ENCODE measurements at places on chromosomes 3 and 15.
A peak's percentile ranks its signal among the peaks of the same experiment; 100 is the strongest.

DNA sequence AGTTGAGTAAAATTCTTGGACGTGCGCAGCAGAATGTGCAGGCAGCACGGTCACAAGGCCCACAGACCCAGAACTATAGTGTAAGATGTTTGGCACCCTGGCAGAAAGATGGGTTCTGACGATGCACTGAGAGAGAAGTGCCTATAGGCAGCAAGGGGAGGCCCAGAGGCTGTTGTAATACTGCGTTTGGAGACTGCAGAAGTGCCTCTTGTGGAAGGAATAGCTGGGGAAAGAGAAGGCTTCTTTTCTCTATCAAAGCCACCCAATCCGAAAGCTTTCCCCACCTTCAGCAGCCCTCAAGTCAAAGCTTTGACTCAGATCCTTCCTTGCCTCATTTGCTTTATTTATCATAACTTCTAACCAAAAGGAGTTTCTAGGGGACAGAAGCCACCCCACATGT lies 5.2 kb upstream of the SIN3A start:
- DNase-seq = peak; percentile 30

- DNase-seq = no peak
These were observed 55.8 kb downstream of the SLC41A3 start for GRCh38 chr3:126028096-126028495.

GRCh38 chr3:195596765-195597171 lies 13.0 kb upstream of the APOD start:
- DNase-seq = no peak

DNA sequence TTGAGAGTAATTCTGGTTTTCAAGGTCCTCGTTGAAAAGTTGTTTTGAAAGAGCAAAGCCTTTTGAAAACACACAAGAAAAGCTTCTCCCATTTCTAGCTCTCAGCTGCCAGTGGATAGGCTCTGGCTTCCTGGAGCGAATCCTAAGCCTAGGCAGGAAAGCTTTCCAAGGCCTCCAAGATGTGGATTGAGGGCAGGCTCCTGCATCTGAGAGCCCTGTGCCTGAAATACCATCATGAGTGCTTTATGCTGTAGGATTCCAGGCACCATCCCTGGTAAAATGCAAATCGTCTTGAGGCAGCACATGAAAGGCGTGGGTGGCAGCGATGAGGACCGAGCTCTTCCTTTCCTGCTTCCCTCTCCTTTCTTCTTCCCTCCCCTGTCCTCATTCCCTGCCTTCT lies 60.7 kb upstream of the CORO2B start:
- DNase-seq = peak; percentile 53

GRCh38 chr3:15217011-15217671 lies 11.1 kb downstream of the CAPN7 start:
- no peak for DNase-seq

DNA sequence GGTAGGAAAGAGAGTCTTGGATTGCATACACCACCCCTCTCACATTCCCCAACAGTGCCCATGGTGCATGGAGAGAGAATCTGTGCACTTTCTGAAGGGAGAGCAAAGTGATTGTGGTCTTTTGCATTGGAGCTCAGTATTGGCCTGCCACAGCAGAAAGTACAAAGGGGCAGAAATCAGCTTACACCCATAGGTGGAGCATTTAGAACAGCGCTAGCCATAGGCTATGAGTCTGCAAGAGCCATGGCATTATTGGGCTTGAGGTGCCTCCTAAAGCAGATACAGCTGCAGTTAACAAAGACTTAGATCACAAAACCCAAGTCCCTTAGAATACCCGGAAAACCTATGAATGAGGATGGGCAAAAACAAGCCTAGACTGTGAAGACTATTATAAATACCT lies 21.8 kb downstream of the SI start:
- DNase-seq = no peak

DNA sequence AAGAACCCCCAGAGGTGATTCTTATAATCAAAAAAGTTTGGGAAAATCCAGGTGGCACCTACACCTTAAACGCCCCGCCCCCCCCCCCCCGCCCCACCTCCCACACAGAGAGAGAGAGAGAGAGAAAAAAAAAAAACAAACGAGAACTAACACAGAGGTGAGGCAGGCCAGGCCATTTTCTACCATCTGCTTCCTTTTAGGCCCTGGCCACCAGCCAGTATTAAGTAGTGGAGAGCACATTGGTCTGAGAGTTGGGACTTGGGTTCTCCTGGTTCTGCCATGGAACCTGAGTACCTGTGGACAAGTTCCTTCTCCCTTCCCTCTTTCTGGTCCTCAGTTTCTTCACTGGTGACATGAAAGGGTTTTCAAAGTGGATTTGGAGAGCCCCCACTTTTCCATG lies 60.6 kb downstream of the SLC6A11 start:
- no peak for DNase-seq

GRCh38 chr3:146521394-146521793 lies 23.0 kb downstream of the PLSCR1 start:
- DNase-seq = no peak

DNA sequence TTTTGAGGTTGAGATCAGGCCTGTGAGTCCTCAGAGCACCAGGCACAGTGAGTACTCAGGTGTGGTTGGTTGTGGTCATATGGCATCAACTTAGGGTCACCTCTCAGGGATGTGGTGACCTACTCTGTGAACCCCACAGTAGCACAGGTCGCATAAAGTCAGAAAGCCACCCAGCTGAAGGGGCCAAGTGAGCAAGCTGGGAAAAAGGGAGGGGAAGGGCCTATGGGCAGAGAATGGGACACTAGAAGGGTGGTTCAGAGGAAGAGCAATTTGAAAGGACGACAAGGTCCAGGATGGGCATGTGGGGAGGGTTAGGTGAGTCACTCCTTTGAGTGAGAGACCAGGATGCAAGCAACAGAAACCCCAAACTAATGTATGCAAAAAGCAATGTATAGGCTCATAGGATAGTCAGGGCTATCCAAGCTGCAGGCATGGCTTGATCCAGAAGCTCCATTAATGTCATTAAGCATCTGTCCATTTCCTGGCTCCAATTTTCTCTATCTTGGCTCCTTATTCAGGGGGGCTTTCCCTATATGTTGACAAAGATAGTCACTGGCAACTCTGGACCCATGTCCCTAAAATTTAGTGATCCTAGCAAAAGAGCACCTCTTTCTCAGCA lies 33.5 kb downstream of the HMCES start:
- DNase-seq = no peak

- no peak for DNase-seq
These were observed 71.9 kb downstream of the FOXB1 start for GRCh38 chr15:60076045-60076444.

GRCh38 chr15:43067717-43068461 lies 37.9 kb downstream of the UBR1 start:
- DNase-seq = peak; percentile 75

- no peak for DNase-seq
These were observed 6.9 kb upstream of the PPP1R2 start for GRCh38 chr3:195549931-195550519.

- peak; percentile 97 for DNase-seq
These were observed 7.4 kb upstream of the DLG1 start for GRCh38 chr3:197305854-197306253.

GRCh38 chr3:55619046-55619808 lies 132.1 kb upstream of the WNT5A start:
- DNase-seq = peak; percentile 57

- peak; percentile 62 for DNase-seq
These were observed 26.1 kb downstream of the ITGB5 start for GRCh38 chr3:124861041-124861440.

GRCh38 chr3:10305331-10305902 lies 12.7 kb upstream of the GHRL start:
- no peak for DNase-seq

DNA sequence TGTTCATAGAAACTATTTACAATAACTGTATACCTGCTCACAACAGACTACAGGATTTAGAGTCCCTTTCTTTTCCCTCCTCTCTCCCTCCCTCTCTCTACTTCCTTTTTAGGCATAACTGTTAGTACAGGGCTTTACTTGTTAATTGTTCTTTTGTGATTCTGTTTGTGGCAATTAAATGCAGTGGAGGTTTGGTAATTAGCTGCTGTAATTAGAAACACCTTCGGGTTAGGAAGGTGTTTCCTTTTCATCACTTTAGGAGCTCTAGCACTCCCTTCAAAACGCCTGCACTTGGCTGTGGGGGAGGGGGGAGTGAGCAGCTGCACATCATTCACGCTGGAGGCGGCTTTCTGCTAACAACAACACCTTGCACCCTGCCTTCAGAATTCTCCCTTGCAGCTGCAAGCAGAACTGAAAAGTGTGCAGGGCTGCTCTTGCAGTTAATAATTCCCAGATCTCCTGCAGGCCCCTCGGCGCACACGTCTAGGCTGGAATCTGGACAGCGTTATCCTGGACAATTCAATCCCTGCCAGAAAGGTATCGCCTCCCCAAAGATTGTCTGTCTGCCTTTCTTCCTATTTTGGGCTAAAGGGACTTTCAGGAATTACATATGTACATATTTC lies 242.6 kb upstream of the RGMA start:
- DNase-seq = no peak

DNA sequence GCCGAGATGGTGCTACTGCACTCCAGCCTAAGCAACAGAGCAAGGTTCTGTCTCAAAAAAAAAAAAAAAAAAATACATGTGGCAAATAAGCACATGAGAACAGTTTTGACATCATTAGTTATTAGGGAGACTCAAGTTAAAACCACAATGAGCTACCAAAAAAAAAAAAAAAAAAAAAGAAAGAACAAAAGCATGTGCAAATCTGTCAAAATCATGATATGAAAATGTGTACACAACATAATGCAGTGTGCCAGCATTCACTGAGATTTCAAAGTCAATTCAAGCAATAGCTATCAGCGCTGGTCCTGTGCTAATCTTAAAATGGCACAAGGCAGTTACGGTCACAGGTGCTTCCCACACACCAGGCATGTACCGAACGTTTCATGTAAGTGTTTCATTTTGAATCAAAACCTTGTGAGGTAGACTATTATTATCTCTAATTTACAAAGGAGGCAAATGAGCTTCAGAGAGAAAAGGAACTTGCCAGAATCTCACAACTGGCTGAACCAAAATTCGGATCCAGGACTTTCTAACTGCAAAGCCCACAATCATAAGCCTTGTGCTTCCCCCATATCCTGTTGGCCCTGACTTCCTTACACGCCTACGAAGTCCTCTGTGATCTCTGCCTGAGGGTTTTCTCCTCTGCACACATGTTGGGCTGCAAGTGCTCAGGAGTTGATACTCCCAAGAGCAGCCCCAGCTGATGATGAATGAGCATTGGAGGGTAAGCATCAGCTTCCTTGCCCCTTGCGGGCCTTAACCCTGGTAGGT lies 200.1 kb upstream of the PROK2 start:
- no peak for DNase-seq

DNA sequence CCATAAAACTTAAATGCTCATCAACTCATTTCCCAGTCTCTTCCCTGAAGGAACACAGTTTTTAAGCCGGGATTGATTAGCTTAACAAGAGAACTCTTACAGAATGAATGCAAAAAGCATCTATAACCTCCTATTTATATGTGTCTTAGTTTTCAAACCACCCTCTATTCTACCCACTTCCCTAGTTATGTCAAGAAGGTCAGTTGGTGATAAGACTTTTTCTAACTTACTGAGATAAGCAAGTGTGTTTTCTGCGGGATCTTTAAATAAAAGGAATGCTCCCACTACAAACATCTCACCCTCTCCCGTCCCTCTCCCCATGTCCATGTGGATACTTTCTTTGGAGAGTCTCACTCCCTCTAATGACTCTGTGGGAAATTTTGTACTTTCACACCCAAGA lies 218.5 kb downstream of the SV2B start:
- DNase-seq = no peak

GRCh38 chr15:101773496-101774100 lies 29.7 kb upstream of the OR4F6 start:
- DNase-seq = no peak

DNA sequence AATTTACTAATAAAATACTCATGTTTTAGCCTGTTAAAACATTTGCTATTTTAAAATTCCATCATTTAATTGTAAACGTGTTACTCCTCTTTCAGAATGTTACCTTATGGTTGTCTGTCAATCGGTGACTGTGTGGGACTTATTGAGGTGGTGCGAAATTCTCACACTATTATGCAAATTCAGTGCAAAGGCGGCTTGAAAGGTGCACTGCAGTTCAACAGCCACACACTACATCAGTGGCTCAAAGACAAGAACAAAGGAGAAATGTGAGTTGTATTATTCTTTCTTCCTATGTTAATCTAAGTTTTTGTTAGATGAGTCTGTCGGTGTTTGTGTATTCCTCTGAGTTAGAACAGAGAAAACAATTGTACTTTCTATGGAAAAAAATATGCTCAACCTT lies 21.7 kb downstream of the KCNMB3 start:
- no peak for DNase-seq

DNA sequence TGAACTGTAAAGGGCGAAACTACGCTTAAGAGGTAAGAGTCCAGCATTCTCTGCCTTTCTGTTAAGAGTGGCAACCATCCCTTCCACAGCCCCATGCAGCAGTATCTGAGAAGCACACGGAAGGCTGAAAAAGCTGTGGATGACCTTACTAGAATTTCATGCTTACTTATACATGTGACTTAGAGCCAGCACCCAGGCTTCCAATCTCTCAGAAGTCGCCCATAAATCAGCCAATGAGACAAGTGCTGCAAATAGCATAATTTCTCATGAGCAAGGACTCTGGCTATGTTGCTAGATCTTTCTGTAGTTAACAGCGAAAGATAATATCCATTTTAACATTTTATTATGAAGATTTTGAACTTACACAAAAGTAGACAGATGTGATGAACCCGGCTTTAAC lies 65.3 kb downstream of the IGF2BP2 start:
- no peak for DNase-seq

DNA sequence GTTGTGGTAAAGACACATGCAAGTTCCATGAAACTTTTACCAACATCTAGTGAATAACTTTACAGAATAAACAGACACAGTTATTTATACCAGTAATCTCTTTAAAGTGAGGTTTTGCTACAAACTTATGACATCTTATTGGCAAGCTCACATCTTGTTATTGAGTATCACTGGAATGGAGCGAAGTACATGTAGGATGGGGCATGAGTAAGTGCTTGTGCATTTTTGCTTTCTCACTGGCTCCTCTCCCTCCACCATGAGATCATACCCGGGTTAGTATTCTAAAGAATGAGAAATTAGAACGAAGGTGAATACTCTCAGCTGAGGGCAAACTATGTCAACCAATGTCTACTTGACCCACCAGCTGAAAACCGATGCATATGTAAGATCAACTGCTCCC lies 193.3 kb upstream of the ZNF717 start:
- DNase-seq = no peak

DNA sequence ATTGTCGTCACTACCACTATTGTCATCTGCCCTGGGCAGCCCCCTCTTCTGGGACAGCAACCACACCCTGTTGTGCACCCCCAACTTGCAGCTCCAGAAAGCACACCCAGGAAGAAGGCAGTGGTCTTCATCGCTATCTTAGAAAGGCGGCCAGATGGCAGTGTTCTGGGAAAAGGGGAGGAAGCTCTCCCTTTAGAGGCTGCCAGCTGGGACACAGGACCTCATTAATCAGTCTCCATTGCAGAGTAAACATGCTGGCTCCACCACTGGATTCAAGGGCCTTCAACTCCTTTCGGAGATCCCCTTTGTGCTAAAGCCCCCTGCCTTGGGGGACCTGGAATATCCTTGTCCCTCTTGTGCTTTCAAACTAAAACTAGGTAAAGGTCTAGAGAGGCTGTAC lies 199.3 kb upstream of the LINGO1 start:
- no peak for DNase-seq

All from AG10803 (cell line).